ENCODE measurements at places on chromosomes 7 and 10. TPM values are rescaled to one million over a fixed set of nuclear protein-coding genes. Genes with fewer than 3 reads are reported as not detected.

TMEM140 gene
- total RNA-seq = 9.2 TPM

CYP2C9 gene
- total RNA-seq = 4.8 TPM

TUBAL3 gene
- not detected for total RNA-seq

GLI3 gene
- total RNA-seq = 4.1 TPM

POMZP3 gene
- 1.2 TPM for total RNA-seq

KCNMA1 gene
- 17.4 TPM for total RNA-seq

BTBD16 gene
- not detected for total RNA-seq

OR9A2 gene
- not detected for total RNA-seq

DNA sequence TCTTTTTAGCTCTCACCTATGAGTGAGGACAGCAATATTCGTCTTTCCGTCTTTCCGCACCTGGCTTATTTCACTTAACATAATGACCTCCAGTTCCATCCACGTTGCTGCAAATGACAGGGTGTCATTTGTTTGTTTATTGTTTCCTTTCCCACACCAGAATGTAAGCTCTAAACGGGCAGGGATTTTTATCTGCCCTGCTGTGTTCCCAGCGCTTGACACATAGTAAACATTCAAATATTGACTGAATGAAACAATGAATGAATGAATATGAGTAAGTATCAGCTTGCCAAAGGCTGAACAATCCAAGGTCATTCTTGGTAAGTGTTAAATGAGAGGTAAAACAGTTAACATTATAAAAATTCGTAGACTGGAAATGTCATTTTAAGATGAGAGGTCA, 12.8 kb downstream of the SH3PXD2A start:
- peaks cover 85% of the 10 kb centered on the region for H3K4me1 ChIP-seq
- DNase-seq = no peak
- H3K27me3 ChIP-seq = no peaks in the 10 kb centered on the region
- no peak overlapping the region for H3K4me3 ChIP-seq
- no peaks in the 10 kb centered on the region for H3K36me3 ChIP-seq

DNA sequence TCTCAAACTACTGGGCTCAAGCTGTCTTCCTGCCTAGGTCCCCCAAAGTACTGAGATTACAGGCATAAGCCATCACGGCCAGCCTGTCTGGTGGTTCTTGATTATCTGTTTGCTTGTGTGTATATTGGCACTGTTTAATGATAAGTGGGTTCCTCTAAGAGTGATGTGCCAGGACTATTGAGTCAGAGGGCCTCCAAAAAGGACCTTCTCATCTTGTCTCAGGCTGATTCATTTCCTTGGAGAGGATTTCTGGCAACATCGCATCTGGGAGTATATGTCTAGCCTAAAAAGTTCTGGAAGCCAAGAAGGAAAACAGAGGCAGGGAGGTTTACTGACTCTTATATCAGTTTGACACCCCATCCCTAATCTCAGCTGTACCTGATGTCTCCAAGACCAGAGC, 27.1 kb upstream of the AKAP9 start:
- H3K4me1 ChIP-seq = no peaks in the 10 kb centered on the region
- H3K36me3 ChIP-seq = no peaks in the 10 kb centered on the region
- DNase-seq = no peak
- H3K27me3 ChIP-seq = no peaks in the 10 kb centered on the region

DNA sequence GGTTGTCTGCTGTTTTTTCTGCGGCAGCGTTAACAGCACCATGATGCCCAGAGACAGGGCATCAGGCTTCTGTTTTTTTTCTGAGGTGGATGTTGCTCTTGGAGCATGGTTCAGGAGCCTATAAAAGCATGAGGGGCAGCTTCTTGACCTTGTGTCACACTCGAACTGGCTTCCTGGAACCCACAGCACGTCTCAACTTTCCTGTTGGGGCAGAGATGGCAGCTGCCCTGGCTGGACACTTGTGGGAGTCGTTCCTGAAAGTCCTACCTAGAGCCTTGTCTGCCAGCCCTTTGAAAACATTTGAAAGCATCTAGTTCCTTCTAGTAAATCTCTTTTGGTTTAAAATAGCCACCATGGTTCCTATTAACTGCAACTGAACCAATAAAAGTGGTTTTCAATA, 28.9 kb upstream of the PRKAG2 start:
- no peaks in the 10 kb centered on the region for H3K4me1 ChIP-seq
- no peak overlapping the region for H3K27ac ChIP-seq
- no peaks in the 10 kb centered on the region for H3K36me3 ChIP-seq
- no peak for DNase-seq

DNA sequence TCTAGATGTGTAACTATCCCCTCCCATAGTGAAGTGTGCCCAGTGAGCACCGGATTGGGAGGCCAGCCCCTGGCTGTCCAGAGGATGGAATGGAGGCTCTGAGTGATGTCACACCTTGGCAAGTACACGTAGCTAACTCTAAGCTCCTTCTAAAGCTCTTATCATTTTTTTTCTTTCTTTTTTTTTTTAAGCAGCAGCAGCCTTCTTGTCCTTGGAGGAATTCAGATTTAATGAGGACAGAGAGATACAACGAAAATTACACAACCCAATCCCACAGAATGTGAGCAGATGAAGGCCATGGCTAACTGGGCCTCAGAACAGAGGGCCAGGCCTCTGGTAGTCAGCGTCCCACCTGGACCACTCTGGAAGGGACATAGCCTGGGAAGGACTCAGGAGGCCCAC, 11.3 kb downstream of the TNS3 start:
- no peaks in the 10 kb centered on the region for H3K36me3 ChIP-seq
- H3K27me3 ChIP-seq = no peaks in the 10 kb centered on the region
- H3K27ac ChIP-seq = peak overlapping the region; percentile 60
- H3K4me3 ChIP-seq = no peak overlapping the region
- DNase-seq = no peak

DNA sequence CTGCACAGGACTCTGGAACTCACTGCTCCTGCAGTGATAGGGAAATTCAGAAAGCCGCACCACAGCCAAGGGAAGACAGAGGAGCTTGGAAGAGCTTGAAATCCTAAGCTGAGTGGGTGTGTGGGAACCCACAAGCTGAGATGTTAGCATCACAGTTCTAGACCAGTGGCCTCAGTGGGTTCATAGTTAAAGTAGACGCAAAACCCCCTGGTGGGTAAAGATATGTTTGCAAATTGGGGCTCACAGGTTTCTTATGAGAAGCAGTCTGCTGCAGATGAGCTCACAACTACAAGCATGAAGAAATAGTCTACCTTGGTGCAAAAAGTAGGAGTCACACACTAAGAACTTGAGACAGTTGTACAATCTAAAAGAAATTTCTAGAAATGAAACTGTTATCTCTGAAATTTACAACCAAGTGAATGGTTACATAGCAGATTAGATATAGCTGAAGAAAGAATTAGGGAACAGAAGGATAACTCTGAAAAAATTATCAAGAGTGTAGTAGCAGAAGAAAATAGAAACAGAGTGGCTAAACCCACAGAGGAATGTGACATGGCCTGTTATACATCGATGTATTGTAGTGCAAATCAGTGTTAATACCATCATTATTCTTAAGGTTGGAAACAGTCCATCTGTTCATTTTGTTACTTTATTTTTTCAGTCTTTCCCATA, 77.2 kb downstream of the DYNC2I1 start:
- H3K27me3 ChIP-seq = no peaks in the 10 kb centered on the region
- no peak overlapping the region for H3K4me3 ChIP-seq
- no peaks in the 10 kb centered on the region for H3K4me1 ChIP-seq
- DNase-seq = no peak
- H3K27ac ChIP-seq = no peak overlapping the region

DNA sequence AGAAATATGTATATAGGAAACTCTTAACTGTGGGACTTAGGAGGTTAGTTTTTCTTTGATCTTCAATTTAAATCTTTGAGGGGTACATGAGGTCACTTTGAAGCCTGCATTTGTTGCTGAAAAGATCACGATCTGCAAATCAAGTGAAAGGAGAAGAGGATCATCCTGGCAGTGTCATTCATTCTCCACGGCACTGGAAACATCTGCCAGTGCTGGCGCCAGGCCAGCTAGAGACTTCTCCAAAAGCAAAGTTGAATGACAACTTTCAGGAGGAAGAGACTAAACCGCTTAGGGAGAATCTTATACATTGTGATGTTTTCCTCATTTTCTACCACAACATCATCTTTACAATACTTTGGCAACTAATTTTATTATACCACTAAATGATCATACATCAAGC, 42.5 kb downstream of the MRC1 start:
- no peaks in the 10 kb centered on the region for H3K36me3 ChIP-seq
- H3K27me3 ChIP-seq = no peaks in the 10 kb centered on the region
- H3K4me3 ChIP-seq = no peak overlapping the region
- H3K4me1 ChIP-seq = no peaks in the 10 kb centered on the region
- no peak for DNase-seq
- no peak overlapping the region for H3K27ac ChIP-seq

DNA sequence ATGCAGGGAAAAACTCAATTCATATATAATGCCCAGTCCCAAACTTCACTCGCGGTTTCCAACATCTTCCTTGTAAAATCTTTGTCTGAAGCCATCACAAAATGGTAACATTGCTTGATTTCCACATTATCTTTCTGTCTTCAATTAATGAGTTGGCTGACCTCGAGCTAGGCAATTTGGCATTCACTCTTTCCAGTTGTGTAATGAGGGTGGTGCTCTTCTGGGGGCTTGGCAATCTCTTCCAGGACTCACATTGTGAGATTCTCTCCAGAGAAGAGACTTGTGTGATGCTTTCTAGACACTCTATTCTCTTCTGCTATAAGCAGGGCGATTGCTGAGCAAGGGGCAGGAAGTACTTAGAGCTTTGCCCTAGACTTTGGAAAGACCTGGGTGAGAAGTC, 179.5 kb downstream of the JCAD start:
- H3K4me3 ChIP-seq = no peak overlapping the region
- peak overlapping the region; percentile 77 for H3K27ac ChIP-seq
- no peaks in the 10 kb centered on the region for H3K36me3 ChIP-seq
- H3K27me3 ChIP-seq = no peaks in the 10 kb centered on the region

GRCh38 chr7:2225336-2225735, 7.4 kb downstream of the MAD1L1 start:
- no peak overlapping the region for H3K4me3 ChIP-seq
- peaks cover 12% of the 10 kb centered on the region for H3K4me1 ChIP-seq
- peaks cover 10% of the 10 kb centered on the region for H3K36me3 ChIP-seq
- no peaks in the 10 kb centered on the region for H3K27me3 ChIP-seq
- peak overlapping the region; percentile 63 for H3K27ac ChIP-seq

DNA sequence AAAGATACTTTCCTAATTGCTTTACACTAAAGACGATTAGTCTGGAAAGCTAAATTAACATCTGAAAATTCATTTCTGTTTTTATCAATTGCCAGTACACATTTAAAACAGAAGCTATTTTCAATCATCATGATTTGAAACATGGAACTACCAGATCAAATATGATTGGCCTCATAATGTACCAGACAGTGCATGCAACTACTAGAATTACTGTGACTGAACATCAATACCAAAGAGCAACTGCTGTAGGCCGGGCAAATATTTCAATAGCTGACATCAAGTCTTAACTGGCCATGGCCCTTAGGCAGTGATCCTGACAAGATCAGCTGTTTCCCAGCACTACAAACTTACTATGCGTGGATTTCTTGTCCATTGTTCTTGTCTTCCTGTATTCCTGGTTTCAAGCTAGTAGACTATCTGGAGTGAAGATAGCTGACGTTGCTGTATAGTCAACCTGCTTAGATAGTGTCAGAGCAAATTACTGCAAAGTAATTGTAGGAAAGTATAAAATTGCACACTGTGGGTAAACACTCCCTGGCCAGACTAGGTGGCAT, 21.7 kb upstream of the WNT16 start:
- no peak overlapping the region for H3K4me3 ChIP-seq
- peaks cover 20% of the 10 kb centered on the region for H3K4me1 ChIP-seq

- H3K36me3 ChIP-seq = no peaks in the 10 kb centered on the region
- DNase-seq = no peak
- no peaks in the 10 kb centered on the region for H3K4me1 ChIP-seq
- no peak overlapping the region for H3K4me3 ChIP-seq
- H3K27me3 ChIP-seq = no peaks in the 10 kb centered on the region
These were observed 3.1 kb downstream of the AGMO start for GRCh38 chr7:15558756-15559155.

All from esophagus squamous epithelium (tissue), 5 donors.